ENCODE measurements at places on chromosomes 7 and 10. TPM values are rescaled to one million over a fixed set of nuclear protein-coding genes. Genes with fewer than 3 reads are reported as not detected.

Gene CPN1
- total RNA-seq, result not detected

Gene HMX2
- not detected for total RNA-seq

Gene FGFR2
- 77.5 TPM for total RNA-seq

Gene CCDC146
- 27.0 TPM for total RNA-seq

Gene TEX47
- not detected for total RNA-seq

Gene SKIDA1
- 11.4 TPM for total RNA-seq

Gene HTR5A
- 0.22 TPM for total RNA-seq

Gene ZNF487
- total RNA-seq, result 19.3 TPM

Gene PPP1R3A
- 11.1 TPM for total RNA-seq

Gene STAG3
- total RNA-seq, result 0.55 TPM

Gene ZNF33B
- 56.6 TPM for total RNA-seq

Gene SLC18A3
- total RNA-seq, result 1.3 TPM

Gene TMEM236
- total RNA-seq, result 0.44 TPM

Gene ELN
- total RNA-seq, result 494 TPM
